ENCODE measurements at places on chromosomes 12 and 14. TPM values are rescaled to one million over a fixed set of nuclear protein-coding genes. Genes with fewer than 3 reads are reported as not detected.

GRCh38 chr14:94906991-94907587, 137.2 kb upstream of the GSC start:
- DNase-seq: no peak
- H3K4me1 ChIP-seq: no peaks in the 10 kb centered on the region
- no peak overlapping the region for H3K27ac ChIP-seq
- no peaks in the 10 kb centered on the region for H3K27me3 ChIP-seq
- no peaks in the 10 kb centered on the region for H3K36me3 ChIP-seq

GAS2L3 gene
- 0.56 TPM for total RNA-seq

DNA sequence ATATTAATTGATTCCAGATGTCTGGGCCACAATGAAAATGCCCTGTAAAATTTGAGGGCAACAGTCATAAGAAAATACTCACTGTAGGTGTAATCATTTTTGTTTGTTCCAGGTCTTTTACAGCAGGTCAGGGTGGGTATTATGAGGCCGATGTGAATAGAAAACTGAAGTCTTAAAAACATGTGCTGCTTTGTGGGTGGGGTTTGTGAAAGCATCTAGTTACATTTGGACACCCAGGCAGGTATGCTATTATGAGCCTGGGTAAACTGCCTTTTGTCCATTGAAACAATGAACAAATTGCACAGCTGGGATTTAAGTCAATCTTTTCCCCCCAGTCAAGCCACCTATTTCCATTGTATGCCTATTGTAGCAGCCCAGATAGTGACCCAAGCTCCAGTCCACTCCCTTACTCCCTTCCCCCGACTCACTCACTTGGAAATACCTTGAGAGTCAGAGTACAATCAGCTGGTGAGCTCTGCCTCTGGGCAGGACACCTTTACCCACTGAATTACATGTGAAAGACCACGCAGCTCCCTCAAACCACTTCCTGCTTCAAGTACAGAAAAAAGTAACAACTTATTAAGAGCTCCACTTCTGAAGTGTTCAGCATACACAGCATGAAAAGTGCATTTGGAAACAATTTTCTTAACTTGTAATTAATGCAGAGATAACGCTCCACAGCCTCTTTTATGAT, 1.8 kb downstream of the IGF1 start:
- no peaks in the 10 kb centered on the region for H3K36me3 ChIP-seq
- H3K4me3 ChIP-seq: no peak overlapping the region
- H3K4me1 ChIP-seq: no peaks in the 10 kb centered on the region
- DNase-seq: no peak
- no peak overlapping the region for H3K27ac ChIP-seq

DNA sequence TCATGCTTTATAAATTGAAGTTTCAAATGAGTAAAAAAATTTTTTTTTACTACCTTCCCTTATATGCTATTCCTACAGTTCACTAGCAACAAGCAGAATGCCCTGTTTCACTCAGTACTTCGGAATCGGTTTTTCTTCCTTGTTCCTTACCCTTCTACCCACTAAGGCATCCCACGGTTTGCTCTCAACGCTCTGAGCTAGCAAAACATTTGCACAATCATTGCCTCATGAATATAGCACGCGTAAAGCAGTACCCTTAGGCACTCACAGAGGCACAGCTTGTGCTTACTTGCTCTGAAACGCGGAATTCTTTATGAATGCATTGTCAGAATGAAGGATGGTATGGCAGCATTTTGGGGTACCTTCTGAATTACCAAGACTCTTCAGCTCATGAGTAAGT, 45.0 kb downstream of the PPP1R13B start:
- H3K27me3 ChIP-seq: no peaks in the 10 kb centered on the region
- DNase-seq: no peak
- H3K4me1 ChIP-seq: no peaks in the 10 kb centered on the region
- no peak overlapping the region for H3K27ac ChIP-seq
- H3K36me3 ChIP-seq: no peaks in the 10 kb centered on the region

GMFB gene
- 6.8 TPM for total RNA-seq

- no peaks in the 10 kb centered on the region for H3K36me3 ChIP-seq
- H3K27ac ChIP-seq: no peak overlapping the region
- no peaks in the 10 kb centered on the region for H3K4me1 ChIP-seq
- no peaks in the 10 kb centered on the region for H3K27me3 ChIP-seq
Observed at GRCh38 chr14:26265170-26265685, 332.6 kb downstream of the NOVA1 start.

- H3K4me1 ChIP-seq: no peaks in the 10 kb centered on the region
- no peak overlapping the region for H3K27ac ChIP-seq
- no peak overlapping the region for H3K4me3 ChIP-seq
- no peaks in the 10 kb centered on the region for H3K36me3 ChIP-seq
- DNase-seq: no peak
Observed at GRCh38 chr14:32336702-32337101, 7.6 kb downstream of the AKAP6 start.

MTA1 gene
- total RNA-seq: 52.8 TPM

- H3K36me3 ChIP-seq: no peaks in the 10 kb centered on the region
- no peaks in the 10 kb centered on the region for H3K4me1 ChIP-seq
- H3K27me3 ChIP-seq: no peaks in the 10 kb centered on the region
- H3K27ac ChIP-seq: peak overlapping the region; percentile 68
- peak; percentile 86 for DNase-seq
- peak overlapping the region; percentile 36 for H3K4me3 ChIP-seq
Observed at GRCh38 chr14:70254476-70254961, 65.8 kb upstream of the SLC8A3 start.

DNA sequence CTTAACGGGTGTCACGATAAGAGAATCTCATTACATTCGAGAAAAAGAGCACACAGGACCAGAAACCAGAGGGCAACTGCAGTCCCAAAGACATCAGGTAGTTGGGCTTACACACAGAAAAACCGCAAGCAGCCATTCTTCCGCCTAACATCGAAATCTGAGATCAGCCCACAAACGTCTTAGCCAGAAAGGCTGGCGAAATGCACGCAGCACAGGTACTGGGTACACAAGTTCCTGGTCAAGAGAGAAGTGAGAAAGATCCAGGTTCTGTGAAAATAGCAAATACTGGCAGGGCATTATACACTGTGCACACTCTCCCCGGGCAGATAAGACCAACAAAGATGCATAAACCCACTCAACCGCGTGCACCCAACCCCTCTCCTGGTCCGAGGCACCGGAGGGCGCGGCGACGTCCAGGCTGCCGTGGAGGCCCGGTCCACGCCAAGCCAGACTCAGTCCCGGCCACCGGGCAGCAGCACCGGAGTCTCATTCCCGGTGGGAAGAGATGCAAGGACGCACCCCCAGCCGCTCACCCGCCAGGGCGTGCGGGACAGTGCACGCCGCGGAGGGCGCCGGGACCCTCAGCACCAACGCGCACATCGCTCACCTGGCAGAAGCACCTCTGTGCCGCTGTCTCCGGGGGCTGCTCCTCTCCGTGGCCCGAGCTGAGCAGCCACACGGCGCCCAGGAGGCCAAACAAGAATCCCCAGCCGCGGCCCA, 437 bp downstream of the ERO1A start:
- peak overlapping the region; percentile 95 for H3K27ac ChIP-seq
- peak; percentile 42 for DNase-seq
- peak overlapping the region; percentile 79 for H3K4me3 ChIP-seq
- no peaks in the 10 kb centered on the region for H3K36me3 ChIP-seq
- H3K4me1 ChIP-seq: peaks cover 30% of the 10 kb centered on the region

DNA sequence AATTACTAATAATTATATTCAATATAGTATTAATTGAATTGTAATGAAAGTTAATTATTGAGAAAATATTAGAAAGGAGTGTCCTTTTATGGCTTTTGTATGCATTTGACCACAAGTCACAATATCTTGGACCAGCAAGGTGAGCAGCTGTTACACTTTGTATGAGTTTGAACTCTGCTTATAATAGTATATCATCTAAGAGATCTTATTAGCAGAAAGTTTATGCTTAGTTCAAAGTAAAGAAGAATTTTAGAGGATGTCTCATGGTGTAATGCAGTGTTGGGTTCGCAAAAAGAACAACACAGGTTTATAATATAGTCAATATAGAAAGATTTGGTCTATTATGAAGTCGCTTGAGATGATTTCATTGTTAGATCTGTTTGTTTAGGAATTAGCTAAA, 2.0 kb upstream of the TRIM9 start:
- no peak for DNase-seq
- H3K4me1 ChIP-seq: peaks cover 7% of the 10 kb centered on the region

- no peak overlapping the region for H3K4me3 ChIP-seq
- H3K27ac ChIP-seq: no peak overlapping the region
- H3K4me1 ChIP-seq: no peaks in the 10 kb centered on the region
- peak; percentile 17 for DNase-seq
- H3K36me3 ChIP-seq: no peaks in the 10 kb centered on the region
Observed at GRCh38 chr12:15268927-15269552, 47.8 kb upstream of the RERG start.

DNA sequence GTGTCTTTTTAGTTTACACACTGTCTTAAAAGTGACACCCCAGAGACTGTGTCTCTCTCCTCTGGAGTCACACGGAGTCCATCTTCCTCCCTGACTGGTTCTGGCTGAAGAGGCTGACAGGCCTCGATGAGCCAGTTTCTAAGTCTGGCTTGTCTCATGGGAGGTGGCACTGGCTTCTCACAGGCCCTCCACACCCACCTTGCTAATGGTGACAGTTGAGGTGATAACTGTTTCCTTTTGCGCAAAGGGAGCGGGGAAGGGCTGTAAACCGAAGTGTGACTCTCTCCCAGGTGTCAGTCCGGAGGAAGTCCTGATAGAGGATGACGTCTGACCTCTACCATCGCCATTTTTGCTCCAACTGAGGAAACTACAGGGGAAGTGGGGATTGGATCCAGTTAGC, 30.2 kb downstream of the KCTD10 start:
- no peak for DNase-seq
- H3K27me3 ChIP-seq: no peaks in the 10 kb centered on the region
- H3K4me1 ChIP-seq: no peaks in the 10 kb centered on the region
- H3K27ac ChIP-seq: no peak overlapping the region
- H3K36me3 ChIP-seq: peaks cover 17% of the 10 kb centered on the region

TMEM229B gene
- total RNA-seq: 7.5 TPM

GRCh38 chr12:109542876-109543275, 30.4 kb downstream of the MMAB start:
- H3K36me3 ChIP-seq: no peaks in the 10 kb centered on the region
- H3K27me3 ChIP-seq: no peaks in the 10 kb centered on the region
- no peak overlapping the region for H3K27ac ChIP-seq
- H3K4me1 ChIP-seq: no peaks in the 10 kb centered on the region

DNA sequence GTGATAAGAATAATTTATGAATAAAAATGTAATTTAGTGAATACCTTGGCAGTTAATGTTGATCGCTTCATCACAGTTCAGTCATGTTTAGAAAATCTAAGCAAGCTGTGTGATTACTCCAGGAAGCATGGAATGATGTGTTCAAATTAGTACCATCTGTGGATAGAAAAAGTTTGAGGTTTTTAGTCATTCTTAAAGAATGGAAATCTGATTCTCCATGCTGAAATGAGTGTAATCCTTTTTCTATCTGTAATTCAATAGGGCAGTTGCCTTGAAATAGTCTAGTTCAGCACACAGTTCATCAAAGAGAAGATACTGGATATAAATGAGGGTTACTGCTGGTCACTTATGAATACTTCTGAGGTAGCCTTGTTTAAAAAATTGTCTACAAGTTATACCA, 127.2 kb upstream of the MYF6 start:
- H3K27me3 ChIP-seq: no peaks in the 10 kb centered on the region
- H3K27ac ChIP-seq: no peak overlapping the region
- H3K36me3 ChIP-seq: no peaks in the 10 kb centered on the region
- H3K4me3 ChIP-seq: no peak overlapping the region
- H3K4me1 ChIP-seq: no peaks in the 10 kb centered on the region

SIX1 gene
- 0.09 TPM for total RNA-seq

GRCh38 chr12:76183459-76184186, 99.1 kb upstream of the NAP1L1 start:
- no peak for DNase-seq
- H3K27ac ChIP-seq: no peak overlapping the region
- no peak overlapping the region for H3K4me3 ChIP-seq
- H3K4me1 ChIP-seq: no peaks in the 10 kb centered on the region

CLEC2B gene
- 0.65 TPM for total RNA-seq

PCNX4 gene
- total RNA-seq: 17.8 TPM

OSBPL8 gene
- total RNA-seq: 29.5 TPM

- no peak overlapping the region for H3K4me3 ChIP-seq
- H3K4me1 ChIP-seq: no peaks in the 10 kb centered on the region
- no peaks in the 10 kb centered on the region for H3K27me3 ChIP-seq
- DNase-seq: no peak
- no peak overlapping the region for H3K27ac ChIP-seq
Observed at GRCh38 chr12:104494137-104494792, 37.5 kb downstream of the CHST11 start.

WASHC4 gene
- 30.8 TPM for total RNA-seq

- no peaks in the 10 kb centered on the region for H3K27me3 ChIP-seq
- H3K36me3 ChIP-seq: no peaks in the 10 kb centered on the region
- no peak for DNase-seq
- no peaks in the 10 kb centered on the region for H3K4me1 ChIP-seq
Observed at GRCh38 chr14:76705214-76705613, 56.1 kb upstream of the VASH1 start.

PAWR gene
- 30.5 TPM for total RNA-seq

DNA sequence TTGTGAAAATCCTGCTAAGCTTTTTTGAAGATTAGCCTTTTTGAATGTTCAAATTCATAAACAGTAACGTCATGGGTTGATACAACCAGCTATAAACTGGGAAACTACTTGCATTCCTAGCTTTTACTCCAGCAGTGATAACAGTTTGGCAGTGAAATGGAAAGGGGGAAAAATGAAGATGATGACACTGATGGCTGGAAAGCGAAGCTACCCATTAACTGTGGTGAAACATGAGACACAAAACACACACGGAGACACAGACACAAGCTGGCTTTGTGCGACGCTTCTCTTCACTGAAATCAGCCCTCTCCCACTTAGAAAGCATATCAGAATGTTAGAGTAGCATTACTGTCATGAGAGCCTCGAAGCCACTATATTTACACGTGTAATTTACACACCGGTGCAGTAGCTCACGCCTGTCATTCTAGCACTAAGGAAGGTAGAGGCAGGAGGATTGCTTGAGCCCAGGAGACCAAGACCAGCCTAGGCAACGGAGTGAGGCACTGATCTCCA, 15.7 kb downstream of the VPS37B start:
- no peaks in the 10 kb centered on the region for H3K27me3 ChIP-seq
- H3K27ac ChIP-seq: no peak overlapping the region
- no peaks in the 10 kb centered on the region for H3K36me3 ChIP-seq
- DNase-seq: no peak

LMNTD1 gene
- 0.22 TPM for total RNA-seq

PRR4 gene
- total RNA-seq: not detected

GALNT9 gene
- not detected for total RNA-seq

TAMALIN gene
- total RNA-seq: 7.1 TPM

FLVCR2 gene
- total RNA-seq: 3.0 TPM

GRCh38 chr14:50875359-50876070, 3.7 kb downstream of the ABHD12B start:
- H3K36me3 ChIP-seq: no peaks in the 10 kb centered on the region
- H3K4me1 ChIP-seq: peaks cover 2% of the 10 kb centered on the region
- no peak overlapping the region for H3K4me3 ChIP-seq
- DNase-seq: no peak
- no peak overlapping the region for H3K27ac ChIP-seq
- H3K27me3 ChIP-seq: no peaks in the 10 kb centered on the region

All from pancreas (tissue), 10 donors.